Natural killer cell (primary cell): ENCODE measurements at places on chromosomes 2 and 18.

GRCh38 chr2:96869822-96870625 is at the start of gene SEMA4C:
TSS of gene SEMA4C (minus strand) at chr2:96870080. CDS start at chr2:96867886, 2,194 bp downstream.
- peak; percentile 71 for DNase-seq

DNA sequence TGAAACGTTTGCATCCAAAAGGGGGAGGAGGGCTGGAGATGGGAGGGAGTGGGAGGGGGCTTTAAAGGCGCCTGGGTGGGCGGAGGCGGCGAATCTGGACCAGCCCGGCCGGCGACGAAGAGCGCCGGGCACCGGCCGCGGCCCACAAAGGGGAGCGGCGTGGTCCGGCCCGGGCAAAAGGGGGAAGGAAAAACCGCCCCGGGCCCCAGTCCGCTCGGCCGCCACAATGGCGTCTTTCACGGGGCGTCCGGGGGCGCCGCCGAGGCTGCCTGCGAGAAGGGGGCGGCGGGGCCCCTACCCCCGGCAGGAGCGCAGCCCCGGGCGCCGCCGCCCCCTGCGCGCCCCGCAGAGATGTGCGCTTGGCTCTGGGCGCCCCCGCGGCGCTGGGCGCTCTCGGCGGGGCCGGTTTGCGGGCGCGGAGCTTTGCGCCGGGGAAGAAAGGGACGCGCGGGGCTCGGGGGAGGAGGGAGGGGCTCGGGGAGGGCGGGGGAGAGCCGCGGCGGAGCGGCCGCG is 108.1 kb upstream of the KCTD1 start:
- no peak for DNase-seq

- DNase-seq = no peak
Measured at GRCh38 chr2:217632043-217632442, 370.8 kb downstream of the TNS1 start.

DNA sequence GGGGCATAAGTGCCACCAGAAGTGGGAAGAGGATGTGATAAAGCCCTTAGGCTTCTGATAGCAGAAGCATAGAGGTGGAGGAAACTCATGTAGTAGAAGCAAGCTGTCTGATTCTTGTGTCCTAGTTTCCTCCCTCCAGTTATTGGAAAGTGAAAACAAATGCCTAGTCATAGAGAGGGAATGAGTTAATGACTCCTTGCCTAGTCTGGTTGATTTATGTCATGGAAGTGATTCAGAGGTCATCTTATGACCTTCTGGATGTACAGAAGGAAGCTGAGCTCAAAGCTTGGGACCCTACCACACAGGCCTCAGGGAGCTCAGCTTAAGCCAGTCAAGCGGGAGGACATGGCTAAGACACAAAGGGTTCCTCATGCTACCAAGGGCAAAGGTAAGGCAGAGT is 232.2 kb downstream of the THSD7B start:
- DNase-seq = no peak

GRCh38 chr2:28607730-28608499 is 112.1 kb downstream of the PLB1 start:
- no peak for DNase-seq
